ENCODE measurements at places on chromosomes 16 and 17. TPM values are rescaled to one million over a fixed set of nuclear protein-coding genes. Genes with fewer than 3 reads are reported as not detected.

DNA sequence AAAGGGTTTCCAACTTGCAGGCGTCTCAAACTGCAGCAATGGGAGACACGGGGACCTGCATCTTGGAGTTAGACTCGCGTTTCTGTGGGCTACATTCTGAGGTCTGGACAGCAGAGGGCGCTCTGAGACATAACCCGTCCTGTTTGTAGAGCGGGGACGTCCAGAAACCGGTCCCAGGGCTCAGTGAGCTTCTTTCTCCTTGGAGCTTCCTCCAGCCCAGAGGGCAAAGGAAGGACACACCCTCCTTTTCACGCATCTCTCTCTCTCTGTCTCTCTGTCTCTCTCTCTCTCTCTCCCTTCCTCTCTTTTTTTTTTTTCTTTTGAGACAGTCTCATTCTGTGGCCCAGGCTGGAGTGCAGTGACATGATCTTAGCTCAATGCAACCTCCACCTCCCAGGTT is 19.8 kb downstream of the COX4I1 start:
- DNase-seq: no peak

GRCh38 chr16:49338611-49339265 is 34.9 kb upstream of the C16orf78 start:
- DNase-seq: no peak

DNA sequence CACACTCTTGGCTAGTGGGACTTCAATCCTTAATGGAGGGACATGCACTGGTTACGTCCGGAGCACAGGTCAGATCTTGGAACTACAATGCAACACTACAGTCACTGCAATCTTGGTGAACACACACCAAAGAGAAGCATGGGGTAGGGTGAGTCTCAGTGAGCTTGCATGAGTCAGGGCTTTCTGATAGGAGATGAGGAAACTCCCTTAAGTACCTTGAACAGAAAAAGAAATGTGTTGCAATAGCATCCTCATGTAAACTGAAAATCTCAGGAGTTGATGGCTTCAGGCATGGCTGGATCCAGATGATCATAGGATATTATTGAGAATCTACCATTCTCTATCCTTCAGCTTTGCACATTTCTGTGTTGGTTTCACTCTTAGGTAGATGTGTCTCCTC is 54.1 kb downstream of the CES1 start:
- DNase-seq: no peak

- DNase-seq: no peak
Measured at GRCh38 chr17:51820252-51820651, 338.3 kb downstream of the CA10 start.

Gene ATP2A1
- 0.92 TPM for total RNA-seq

DNA sequence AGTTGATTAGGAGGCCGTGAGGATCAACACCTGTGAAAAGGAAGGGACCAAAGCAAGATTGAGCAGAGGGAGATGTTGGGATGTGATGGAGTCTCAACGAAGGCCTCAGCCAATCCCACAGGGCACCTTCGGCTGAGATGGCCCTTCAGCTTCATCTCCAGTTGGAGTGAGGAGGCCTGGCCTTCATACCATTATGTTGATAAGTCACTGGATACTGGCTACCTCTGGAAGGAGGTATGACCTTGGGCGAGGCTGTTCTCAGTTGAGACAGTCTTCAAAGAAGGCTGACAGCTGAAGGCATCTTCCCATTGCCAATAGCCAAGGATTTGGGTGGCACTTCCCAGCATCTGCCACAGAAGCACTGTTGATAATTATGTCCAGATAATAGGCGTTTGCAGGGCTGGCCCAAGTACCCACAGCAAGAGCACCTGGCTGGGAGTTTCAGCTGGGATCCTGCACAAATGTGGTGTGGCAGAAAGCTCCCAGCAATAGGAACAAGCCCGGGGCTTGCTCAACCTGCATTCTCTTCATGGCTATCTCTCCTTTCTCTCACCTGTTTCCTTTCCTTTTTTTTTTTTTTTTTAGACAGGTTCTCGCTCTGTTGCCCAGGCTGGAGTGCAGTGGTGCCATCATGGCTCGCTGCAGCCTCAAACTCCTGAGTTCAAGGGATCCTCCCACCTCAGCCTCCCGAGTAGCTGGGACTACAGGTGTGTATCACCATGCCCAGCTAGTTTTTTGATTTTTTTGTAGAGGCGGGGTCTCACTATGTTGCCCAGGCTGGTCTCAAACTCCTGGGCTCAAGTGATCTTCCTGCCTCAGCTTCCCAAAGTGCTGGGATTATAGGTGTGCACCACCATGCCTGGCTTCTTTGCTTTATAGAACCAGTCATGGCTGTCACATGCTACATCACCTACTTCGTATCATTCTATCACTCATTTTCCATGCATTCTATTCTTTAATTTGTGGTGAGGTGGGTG is 18.2 kb upstream of the MAP3K14 start:
- no peak for DNase-seq

- DNase-seq: no peak
Measured at GRCh38 chr16:81816793-81817210, 37.7 kb downstream of the PLCG2 start.

DNA sequence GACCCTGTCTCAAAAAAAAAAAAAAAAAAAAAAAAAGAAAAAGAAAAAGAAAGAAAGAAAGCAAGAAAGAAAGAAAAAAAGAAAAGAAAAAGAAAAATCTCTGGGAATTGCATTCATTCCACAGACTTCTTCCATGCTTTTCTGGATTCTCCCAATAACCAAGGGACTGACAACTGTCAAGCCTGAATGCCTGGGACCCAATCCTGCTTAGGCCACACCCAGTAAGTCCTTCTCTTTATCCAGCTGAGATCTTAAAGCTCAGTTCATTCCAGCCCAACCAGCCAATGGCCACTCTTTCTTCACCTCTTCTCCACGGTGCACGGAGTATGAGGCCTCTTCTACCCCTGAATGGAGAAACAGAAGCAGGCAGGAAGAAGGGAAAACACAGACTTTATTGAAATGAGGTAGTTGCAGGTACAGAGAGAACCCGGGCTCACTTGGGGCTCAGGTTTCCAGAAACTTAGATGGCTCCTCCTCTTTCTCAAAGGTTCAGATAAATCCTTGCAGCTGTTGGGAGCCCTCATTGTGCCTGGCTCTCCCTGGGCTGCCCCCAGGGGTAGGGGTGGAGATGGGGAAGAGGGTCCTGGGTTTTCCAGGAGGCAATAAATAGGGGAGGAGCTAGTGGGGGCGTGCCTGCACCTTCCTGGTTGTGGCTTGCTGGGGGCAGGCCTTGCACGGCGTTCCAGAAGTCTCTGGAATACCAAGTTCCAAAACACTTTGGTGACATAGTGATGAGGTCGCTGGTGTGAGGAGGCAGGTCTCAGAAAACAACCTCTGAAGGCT is 2.5 kb downstream of the HOXB1 start:
- DNase-seq: no peak

Gene KRT17
- total RNA-seq: 20.8 TPM

DNA sequence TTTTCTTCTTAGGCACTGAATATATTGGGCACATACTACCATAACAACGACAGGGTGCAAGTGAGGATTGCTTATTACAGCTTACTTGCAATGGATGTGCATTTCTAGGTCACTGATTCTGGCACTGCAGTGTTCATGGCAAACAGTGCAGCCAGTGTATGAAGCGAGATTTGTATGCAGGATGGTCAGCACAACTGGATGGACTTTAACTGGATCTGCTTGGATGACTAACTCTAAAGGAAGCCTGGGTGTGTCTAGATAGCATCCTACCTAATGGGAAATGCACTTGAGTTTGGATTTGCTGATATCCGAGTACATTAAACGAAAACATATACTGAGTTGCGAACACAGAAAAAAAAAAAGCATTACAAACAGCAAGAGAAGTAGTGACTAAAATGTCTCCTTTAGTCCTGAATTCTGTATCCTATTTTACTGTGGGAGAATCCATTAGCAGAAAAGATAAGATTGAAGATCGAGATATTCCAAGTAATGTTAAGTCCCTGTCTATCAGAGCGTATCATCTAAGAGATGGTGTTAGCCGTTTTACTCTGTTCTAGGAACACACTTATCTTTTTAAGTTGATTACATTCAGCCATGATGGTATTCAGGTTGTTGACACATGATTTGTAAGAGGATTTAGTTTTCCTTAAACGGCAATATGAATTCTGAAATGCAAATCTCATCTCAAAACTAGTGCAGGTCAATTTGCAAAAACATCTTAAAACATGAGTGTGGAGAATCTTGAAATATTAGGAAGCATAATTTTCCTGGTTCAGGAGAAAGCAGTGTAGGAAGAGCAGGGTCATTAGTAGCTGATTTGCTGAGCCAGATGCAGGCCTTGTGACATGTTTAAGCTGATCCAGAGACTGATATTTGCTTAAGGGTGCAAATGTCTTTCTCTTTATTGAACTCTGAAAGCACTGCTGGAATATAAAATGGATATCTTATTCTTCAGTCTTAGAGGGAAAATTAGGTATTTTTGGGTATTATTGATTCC is 142.6 kb upstream of the CPHXL start:
- DNase-seq: no peak

DNA sequence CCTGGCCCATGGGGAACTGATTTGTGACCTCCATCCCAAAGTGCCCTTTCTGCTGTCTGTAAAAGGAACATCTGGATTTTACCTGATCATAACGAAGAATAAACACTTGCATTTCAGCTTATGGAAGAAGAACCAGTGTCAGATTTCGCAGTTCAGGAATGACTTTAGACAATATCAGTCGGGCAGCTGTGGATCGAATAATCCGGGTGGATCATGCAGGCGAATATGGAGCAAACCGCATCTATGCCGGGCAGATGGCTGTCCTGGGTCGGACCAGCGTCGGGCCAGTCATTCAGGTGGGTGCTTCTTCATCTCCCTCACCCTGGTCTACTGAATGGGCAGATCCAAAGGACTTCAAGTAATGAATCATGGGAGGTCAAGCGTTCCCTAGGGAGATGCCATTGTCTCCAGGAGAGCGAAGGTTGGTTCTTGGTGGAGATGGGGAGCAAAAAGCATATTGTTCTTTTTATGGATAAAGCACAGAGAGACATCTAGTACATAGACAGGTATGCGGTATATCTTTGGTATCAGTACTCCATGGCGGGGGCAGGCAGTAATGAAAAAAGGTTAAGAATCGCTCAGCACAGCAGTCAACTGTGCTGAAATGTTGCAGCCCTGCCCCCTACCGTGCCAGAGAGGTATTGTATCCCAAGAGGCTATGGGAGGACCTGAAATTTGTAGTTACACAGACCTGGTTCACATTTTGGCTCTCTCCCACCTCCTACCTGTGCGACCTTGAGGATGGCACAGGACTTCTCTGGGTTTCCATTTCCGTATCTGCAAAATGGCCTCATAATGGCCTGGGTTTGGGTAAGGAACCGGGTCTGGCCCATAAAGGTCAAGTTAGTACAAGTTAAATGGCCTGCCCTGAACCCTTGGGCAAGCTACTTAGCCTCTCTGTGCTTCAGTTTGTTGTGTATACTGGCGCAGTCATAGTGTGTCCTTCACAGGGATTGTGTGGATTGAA is 4.7 kb downstream of the COQ7 start:
- no peak for DNase-seq

- DNase-seq: no peak
Measured at GRCh38 chr17:41909088-41909487, 9.7 kb downstream of the ACLY start.
